Pulmonary artery endothelial cell (primary cell): ENCODE measurements at places on chromosomes 3 and 15.

- no peak for DNase-seq
Measured at GRCh38 chr15:62071711-62072308, 5.0 kb downstream of the C2CD4A start.

DNA sequence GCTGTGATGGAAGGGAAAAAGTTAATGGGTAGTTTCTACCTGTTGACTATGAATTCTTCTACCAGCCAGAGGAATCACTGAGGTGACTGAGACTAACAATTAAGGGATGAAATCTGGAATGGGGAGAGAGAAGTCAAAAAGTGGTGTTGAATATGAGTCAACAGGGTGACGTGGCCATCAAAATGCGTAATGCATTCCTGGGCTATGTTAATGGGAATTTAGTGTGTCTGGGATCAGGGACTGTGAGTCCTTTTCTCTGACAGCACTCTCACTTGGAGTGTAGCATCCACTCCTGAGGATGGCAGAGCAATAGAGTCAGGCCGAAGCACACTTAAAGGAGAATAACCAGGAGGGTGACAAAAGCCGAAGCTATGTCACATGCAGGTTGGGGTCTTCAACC lies 60.4 kb downstream of the MESD start:
- no peak for DNase-seq

DNA sequence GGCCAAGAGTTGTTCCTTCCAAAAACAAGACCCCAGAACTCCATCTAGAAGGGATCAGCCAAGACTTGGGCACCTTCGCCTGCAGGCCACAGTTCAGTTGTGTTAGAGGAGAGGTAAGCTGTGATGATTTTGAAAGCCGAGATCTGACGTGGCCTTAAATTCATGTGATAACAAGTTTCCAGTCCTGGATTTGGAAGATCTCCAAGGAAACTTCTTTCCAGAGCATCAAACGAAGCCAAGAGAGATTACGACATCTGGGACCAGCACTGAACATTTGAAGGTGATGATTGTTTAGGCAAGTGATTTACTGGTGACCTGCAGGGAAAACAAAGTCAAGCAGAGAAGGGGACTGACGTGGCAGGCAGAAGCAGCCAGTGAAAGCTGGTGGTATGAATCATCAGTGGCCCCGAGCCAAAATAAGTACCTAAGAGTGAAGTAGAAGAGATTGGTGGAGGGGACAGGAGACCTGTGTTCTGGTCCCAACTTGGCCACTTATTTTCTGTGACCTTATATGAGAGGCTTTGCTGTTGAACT lies 339.0 kb upstream of the PROK2 start:
- peak; percentile 50 for DNase-seq

DNA sequence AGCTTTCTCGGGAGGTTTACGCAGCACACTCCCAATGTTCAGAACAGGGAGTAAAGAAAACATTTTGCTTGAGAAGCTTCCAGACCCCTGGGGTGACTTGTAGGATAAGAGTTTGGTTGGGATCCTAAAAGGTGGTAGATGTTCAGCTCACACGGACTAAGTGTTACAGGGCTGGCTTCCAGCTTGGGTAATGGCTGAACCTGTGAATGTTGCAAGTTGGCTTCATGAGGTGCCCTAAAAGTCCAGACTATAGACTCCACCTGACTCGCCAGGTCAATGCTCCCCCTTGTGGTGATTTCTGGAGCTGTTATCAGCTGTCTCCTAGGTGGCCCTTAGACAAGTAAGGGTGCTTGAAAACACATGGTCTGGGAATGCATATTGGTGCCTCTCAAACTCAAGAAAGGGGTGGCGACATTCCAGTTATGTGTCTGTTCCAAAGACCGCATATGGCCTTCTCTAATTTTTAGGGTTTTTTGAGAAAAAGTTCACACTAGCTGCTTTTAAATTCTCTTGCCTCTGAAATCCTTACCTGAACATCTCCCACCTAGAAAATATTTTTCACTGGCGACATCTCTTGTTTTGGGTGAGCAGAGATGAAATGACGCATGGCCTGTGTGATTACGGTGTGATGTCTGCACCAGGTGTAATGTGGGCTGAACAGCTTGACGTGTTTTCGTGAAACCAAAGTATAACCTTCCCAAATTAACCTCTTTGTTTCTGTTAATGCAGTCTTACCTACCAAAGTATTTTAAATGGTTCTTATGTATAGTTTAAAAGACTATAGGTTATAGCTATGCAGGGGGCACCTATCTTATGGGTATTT lies 175.7 kb upstream of the KBTBD8 start:
- peak; percentile 19 for DNase-seq

- no peak for DNase-seq
Measured at GRCh38 chr3:115937054-115937453, 313.7 kb downstream of the GAP43 start.

- no peak for DNase-seq
Measured at GRCh38 chr3:100782906-100783305, 73.6 kb downstream of the TFG start.

DNA sequence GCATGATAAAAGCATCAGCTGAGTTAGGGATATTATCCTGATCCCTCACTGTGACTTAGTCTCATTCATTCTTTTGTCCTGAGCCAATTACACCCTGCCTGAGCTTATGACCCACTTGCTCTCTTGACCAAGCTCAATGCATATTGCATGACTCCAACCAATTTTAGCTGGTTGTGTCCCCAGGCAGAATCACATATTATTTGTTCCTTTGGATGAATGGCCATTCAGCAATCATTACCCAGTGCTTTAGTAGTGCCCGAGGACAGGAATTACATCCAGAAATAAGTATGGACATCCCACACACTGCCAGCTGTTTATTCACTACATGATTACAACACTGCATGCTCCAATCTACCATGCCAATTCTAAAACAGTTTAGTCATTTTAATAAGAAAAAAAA lies 322.5 kb downstream of the ZBBX start:
- no peak for DNase-seq

- DNase-seq = no peak
Measured at GRCh38 chr3:102143536-102143935, 291.3 kb upstream of the ZPLD1 start.
